T-helper 2 cell treated with Interferon-gamma antibody and Interleukin-4, amounts not matched to agents 5 μg/mL and 100 μg/mL, for 36 hours (primary cell): ENCODE measurements at places on chromosomes 5 and 9.
A peak's percentile ranks its signal among the peaks of the same experiment; 100 is the strongest.

- DNase-seq = no peak
Measured at GRCh38 chr9:129762985-129763926, 10.4 kb upstream of the PTGES start.

DNA sequence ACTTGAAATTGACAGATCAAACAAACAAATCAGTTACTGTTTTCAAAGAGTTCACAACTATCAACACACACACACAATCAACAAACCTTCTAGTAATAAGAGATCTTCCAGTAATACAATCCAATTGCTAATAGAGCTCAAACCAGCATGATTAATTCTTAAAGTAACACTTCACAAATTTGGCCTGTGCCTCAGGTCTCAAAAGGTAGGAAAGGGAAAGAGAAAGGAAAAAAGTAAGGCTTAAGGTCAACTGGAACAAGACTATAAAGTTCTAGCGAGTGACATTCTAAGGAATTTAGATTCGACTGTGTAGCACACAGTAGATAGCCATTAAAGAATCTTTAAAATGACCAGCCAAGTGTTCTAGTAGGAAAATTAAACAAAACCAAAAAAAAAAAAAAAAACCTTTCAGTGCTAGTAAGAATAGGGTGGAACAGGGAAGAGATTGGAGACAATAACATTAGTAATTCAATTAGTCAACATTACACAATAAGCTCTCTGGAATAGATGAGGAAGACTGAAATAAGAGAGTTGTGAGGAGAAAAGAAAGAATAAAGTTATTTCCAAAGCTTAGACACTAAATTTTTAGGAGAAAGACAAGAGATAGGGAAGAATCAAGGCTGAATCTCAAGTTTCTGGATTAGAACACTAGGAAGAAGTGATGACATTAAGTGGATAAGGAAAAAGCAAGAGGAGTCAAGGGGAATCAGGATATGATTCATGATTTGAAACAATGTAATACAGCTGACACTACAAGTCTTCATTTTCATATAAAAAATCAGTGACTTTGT is 86.1 kb downstream of the FBXL17 start:
- no peak for DNase-seq

DNA sequence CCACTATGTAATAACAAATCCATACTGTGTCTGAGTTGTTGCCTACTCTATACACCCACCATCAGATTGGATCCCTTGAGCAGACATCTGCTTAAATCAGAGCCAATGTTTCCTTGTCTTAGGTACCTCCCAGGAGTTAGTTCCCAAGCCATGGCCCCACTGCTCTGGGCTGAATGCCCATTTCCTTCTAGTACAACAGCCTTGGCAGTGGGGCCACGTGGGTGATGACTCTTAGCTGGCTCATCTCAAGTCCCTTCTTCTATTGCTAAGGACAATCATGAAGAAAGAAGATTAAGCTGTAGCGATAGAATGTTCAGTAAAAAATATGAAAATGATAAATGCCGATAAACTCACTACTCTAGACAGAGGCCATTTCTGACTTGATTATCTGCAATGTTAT is 16.6 kb downstream of the PTGR1 start:
- no peak for DNase-seq

GRCh38 chr9:101449071-101449721 is 13.6 kb upstream of the ALDOB start:
- peak; percentile 13 for DNase-seq

DNA sequence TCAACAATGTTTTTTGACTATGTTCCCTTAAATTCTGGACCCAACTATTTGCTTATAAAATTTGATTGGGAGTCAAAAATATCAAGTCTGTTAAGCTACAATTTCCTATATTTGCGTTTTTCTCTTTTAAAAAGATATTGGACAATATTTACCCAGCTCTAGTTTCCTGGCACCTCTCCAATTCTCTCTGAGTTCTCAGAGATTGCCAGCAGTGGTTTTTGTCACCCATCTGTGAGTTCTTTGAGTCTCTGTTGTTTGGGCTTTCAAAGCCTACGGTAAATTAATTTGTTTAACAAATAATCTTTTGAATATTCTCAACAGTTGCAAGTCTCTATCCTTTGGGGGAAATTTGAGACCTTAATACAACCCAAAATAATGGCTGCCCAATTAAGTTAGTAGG is 174.2 kb upstream of the PUM3 start:
- no peak for DNase-seq

- DNase-seq = no peak
Measured at GRCh38 chr9:136798708-136799078, 2.6 kb downstream of the CCDC183 start.

DNA sequence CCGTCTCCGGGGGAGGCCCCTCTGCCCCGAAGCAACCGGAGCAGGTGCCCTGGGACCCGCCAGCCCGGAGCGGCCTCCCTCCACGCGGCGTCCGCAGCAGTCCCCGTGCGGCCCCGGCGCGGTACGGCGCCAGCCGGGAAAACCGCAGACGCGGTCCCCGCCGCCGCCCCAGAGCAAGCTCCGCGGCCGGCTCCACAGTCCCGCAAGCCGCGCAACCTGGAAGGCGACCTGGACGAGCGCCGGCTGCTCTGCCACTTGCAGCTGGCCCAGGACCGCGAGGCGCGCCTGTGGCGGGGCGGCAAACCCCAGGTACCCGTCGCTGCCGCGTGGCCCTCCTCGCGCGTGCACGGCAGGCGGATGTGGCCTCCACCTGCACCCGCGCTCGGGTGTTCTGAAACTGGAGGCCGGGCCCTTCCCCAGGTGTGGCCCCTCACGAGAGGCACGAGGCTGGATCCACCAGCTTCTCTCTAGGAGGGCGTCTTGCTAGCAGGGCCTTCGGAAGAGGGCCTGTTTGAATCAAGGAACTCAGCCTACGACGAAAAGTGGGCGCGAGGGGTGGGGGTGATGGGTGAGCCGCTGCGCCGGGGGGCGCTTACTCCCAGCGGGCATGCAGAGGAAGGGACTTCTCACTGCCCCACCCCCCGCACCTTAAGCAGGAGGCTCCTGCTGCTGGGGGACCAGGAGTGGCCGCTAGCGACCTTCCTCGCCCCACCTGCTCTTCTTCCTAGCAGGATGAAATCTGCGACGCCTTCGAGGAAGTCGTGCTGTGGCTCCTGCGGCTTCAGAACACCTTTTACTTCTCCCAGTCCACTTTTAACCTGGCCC is 602 bp downstream of the CCNI2 start:
- peak; percentile 35 for DNase-seq

DNA sequence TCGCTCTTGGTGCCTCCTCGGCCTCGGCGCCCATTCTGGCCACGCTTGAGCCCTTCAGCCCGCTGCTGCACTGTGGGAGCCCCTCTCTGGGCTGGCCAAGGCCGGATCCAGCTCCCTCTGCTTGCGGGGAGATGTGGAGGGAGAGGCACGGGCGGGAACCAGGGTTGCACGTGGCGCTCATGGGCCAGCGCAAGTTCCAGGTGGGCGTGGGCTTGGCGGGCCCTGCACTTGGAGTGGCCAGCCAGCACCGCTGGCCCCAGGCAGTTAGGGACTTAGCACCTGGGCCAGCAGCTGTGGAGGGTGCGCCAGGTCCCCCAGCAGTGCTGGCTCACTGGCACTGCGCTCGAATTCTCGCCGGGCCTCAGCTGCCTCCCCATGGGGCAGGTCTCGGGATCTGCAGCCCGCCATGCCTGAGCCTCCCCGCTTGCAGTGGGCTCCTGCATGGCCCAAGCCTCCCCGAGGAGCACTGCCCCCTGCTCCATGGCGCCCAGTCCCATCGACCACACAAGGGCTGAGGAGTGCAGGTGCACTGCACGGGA is 106.4 kb downstream of the SMC2 start:
- no peak for DNase-seq
